Smooth muscle cell of the pulmonary artery (primary cell): ENCODE measurements at places on chromosomes 12 and 14. TPM values are rescaled to one million over a fixed set of nuclear protein-coding genes. Genes with fewer than 3 reads are reported as not detected.

Gene KRT2
- not detected in 2 replicates for total RNA-seq

Gene CNTN1
- 0.59 and 1.8 TPM in 2 replicates for total RNA-seq

Gene SCN8A
- 19.2 and 33.1 TPM in 2 replicates for total RNA-seq

Gene C12orf60
- 0.59 and 0.72 TPM in 2 replicates for total RNA-seq

Gene INSM2
- total RNA-seq = not detected in 2 replicates

Gene VAMP1
- 10.9 and 20.4 TPM in 2 replicates for total RNA-seq

Gene KRT6A
- 2.7 and 11.9 TPM in 2 replicates for total RNA-seq

Gene CARMIL3
- total RNA-seq = 0.17 TPM in 1 of 2 replicates, not detected in the other

Gene SPRYD4
- total RNA-seq = 1.2 and 1.9 TPM in 2 replicates

Gene PAPLN
- 2.5 and 3.2 TPM in 2 replicates for total RNA-seq

Gene SLC17A8
- not detected in 2 replicates for total RNA-seq

Gene CLEC9A
- total RNA-seq = not detected in 2 replicates
